ENCODE measurements at places on chromosomes 3 and 15. TPM values are rescaled to one million over a fixed set of nuclear protein-coding genes. Genes with fewer than 3 reads are reported as not detected.
A peak's percentile ranks its signal among the peaks of the same experiment; 100 is the strongest.

The PLCB2 gene
- 166 TPM for total RNA-seq

The CADPS gene
- total RNA-seq = 0.22 TPM

- DNase-seq = no peak
These were observed 711.0 kb downstream of the MECOM start for GRCh38 chr3:168952551-168952950.

DNA sequence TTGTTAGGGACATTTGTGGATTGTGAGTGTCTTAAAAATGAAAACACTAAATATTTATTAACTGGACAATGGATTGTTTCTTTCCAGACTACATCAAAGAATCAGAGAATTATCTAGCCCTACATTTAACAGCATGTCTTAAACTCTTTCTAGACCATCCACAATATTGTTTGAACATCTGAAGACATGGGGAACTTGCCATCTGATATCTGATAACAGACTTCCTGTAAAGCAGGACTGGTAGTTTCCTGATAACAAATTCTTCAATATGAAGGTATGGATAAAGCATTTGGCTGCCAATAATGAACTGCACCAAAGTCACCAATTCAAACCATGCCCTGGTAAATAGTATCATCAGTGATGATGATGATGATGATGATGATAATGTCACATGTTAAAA is 26.2 kb upstream of the HACD2 start:
- DNase-seq = no peak

DNA sequence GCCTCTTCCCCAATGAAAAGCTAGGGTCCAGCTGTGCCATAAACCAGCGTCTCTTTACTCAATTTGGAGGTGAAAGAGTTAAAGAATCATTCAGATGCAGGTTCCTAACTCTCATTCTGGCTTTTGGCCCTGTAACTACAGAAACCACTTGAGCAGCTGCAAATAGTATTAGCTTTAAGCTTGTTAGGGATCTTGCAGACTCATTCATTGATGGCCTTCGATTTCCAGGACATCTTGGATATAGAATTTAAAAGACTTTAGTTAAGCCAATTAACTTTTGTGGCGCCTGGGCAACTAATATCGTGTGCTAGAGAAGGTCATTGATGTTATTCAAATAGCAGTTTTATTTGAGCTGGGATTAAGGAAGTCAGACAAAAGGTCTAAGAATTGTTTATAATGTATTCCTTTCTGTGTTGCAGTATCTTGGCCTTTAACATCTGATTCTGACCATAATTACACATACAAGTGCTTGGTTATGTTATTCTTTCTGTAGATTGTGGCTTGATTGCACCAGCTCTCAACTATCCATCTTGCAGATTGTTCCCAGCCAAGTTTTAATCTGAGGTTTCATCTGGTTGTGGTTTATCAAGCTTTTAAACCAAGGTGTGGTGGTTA is 185.3 kb downstream of the CACNA2D3 start:
- no peak for DNase-seq

DNA sequence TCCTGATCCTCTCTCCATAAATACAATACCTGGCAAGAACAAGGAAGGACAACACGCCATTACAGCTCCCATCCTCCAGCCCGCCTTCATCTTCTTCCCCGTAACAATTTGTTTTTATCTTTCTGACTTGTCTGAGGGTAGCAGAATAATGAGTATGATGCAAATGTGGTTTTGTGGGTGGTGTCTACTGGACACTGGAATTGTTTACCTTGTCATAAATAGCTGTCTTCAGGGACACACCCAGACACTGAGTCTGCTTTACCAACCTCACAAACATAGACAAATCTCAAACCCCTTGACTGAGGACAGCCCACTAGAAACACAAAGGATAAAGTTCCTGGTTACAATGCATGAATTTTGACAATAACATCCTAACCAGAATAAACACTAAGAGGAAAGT is 13.4 kb downstream of the WDR72 start:
- DNase-seq = no peak

DNA sequence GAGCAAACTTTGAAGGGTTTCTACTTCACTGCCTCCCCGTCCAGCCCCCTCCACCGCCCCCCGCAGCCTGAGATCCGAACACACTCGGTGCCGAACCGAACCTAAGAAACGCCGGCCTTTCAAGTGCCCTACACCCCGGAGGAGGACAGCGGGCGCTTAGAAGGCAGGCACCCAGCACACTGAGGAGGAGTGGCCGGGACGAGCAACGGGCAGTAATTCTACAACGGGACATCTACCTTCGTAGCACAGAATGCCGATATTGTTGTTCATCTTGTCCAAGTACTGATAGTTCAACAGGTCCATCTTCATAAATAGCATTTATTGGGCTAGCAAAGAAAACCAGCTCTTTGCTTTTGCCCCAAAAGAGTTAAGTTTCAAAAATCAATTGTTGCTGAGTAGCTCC is 513 bp downstream of the VGLL4 start:
- peak; percentile 50 for DNase-seq

- DNase-seq = no peak
These were observed 18.3 kb upstream of the PKM start for GRCh38 chr15:72249142-72249810.

The ISY1 gene
- total RNA-seq = 42.2 TPM

- no peak for DNase-seq
These were observed 34.0 kb downstream of the TPRA1 start for GRCh38 chr3:127556565-127556964.

- DNase-seq = no peak
These were observed 15.9 kb upstream of the LCMT2 start for GRCh38 chr15:43346305-43346704.

GRCh38 chr3:23672628-23673027 is 133.1 kb upstream of the UBE2E1 start:
- no peak for DNase-seq

The GOLGA8J gene
- total RNA-seq = not detected

GRCh38 chr15:31265090-31265870 is 61.4 kb upstream of the KLF13 start:
- DNase-seq = no peak

- DNase-seq = no peak
These were observed 83.5 kb upstream of the PRR20G start for GRCh38 chr3:127371334-127371733.

The SEMA6D gene
- total RNA-seq = not detected

The SPATA12 gene
- not detected for total RNA-seq

- peak; percentile 24 for DNase-seq
These were observed at the start of gene ATP2B2 for GRCh38 chr3:10505050-10505790. Gene ATP2B2, minus strand, starts transcription at chr3:10505586. Its CDS starts 56,043 bp downstream, at chr3:10449543.

The LRRN1 gene
- 2.5 TPM for total RNA-seq

- no peak for DNase-seq
These were observed 47.1 kb upstream of the SLCO2A1 start for GRCh38 chr3:134076851-134077250.

DNA sequence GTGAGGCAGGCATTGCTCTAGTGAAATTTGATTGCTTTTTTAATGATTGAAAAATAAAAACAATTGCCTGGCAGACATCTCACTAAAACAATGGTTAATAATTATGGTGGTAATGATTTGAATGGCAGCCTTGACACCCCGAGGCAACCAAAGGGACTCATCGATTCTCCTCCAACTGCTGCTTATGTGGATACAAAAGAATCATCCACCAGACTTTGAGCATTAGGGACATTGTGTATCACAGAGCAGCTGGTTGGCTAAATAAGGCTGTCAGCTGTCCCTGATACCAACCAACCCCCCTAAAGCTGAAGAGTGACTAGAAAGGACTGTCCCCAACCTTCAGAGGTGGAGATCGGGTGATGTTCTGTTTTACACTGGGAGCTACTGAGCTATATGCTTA is 1.7 kb upstream of the CD47 start:
- no peak for DNase-seq

- peak; percentile 84 for DNase-seq
These were observed 13.1 kb upstream of the USP3 start for GRCh38 chr15:63491116-63491827.

- no peak for DNase-seq
These were observed 27.2 kb downstream of the VEPH1 start for GRCh38 chr3:157475921-157476414.

GRCh38 chr3:24454393-24454792 is 40.3 kb downstream of the THRB start:
- no peak for DNase-seq

The DHFR2 gene
- total RNA-seq = 8.1 TPM

GRCh38 chr3:18283680-18284079 is 141.5 kb downstream of the SATB1 start:
- no peak for DNase-seq

The SCAANT1 gene
- total RNA-seq = not detected

- peak; percentile 16 for DNase-seq
These were observed 86.6 kb downstream of the GPR156 start for GRCh38 chr3:120198305-120198878.

The ZNF385D gene
- not detected for total RNA-seq

- DNase-seq = peak; percentile 66
These were observed 574 bp downstream of the SLC38A3 start for GRCh38 chr3:50205413-50206276.

- no peak for DNase-seq
These were observed 30.3 kb upstream of the UTS2B start for GRCh38 chr3:191360620-191361019.

GRCh38 chr3:123385001-123385401 is 63.9 kb downstream of the ADCY5 start:
- no peak for DNase-seq

The CCR8 gene
- not detected for total RNA-seq

DNA sequence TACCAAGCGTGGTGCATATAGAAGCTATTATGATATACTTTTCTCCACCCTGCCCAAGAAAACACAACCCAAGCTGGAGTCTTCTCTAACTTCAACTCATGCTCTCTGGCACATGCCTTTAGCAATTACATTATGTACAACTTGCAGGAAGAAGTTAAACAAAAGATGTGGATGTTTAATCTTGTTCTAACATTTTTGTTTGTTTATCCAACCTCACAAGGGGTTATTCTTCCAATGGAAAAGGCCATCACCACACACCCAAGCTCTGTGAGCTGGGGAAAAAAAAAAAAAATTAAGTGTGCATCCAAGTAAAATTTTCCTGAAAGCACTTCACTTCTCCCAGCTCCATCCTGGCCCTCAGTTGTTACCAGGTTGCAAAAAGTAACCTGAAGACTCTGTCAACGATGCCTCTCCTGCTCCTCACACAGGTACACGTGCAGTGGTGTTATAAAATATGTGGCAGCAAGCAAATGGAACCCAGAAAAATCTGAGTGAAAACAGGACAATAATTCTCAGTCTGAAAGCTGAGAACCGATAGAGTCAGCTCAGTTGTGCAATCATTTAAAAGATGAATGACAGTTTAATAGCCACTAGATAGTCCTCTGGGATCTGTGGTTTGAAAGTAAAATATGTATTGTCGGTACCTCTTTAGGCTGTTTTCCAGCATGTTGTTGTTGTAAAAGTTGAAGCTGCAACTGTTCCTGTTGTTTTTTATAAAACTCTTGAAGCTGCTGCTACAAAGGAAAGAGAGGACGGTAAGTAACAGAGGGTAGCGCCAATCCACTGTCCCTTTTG is 531.4 kb downstream of the FOXP1 start:
- DNase-seq = no peak

The MYLK gene
- not detected for total RNA-seq

GRCh38 chr15:28021281-28022039 is 77.7 kb downstream of the OCA2 start:
- DNase-seq = no peak

DNA sequence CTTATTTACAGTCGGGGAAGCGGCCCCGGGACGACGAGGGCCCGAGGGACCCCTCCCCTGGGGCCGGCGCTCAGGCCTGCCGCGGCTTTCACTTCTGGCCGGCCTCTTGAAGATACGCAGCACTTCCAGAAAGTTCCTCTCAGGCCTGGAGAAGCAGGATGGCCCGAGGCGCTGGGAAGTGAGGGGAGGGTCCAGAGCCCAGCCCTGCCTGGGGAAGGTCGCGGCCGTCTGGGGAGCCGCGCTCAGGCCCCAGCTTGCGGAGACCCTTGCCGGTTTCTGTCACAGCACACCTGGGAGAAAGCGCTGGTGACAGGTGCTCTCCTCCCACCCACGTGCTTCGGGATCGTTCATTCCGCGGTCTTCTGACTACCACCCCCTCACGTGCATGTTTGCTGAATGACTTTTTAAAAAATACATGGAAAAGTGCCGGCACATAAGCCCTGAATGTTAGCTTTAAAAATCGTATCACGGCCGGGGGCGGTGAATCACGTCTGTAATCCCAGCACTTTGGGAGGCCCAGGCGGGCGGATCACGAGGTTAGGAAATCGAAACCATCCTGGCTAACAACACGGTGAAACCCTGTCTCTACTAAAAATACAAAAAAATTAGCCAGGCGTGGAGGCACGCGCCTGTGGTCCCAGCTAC is 727 bp upstream of the TM2D3 start:
- DNase-seq = no peak

- DNase-seq = no peak
These were observed 279.3 kb upstream of the C2CD4B start for GRCh38 chr15:62444104-62445022.

The CYP1A2 gene
- total RNA-seq = not detected

DNA sequence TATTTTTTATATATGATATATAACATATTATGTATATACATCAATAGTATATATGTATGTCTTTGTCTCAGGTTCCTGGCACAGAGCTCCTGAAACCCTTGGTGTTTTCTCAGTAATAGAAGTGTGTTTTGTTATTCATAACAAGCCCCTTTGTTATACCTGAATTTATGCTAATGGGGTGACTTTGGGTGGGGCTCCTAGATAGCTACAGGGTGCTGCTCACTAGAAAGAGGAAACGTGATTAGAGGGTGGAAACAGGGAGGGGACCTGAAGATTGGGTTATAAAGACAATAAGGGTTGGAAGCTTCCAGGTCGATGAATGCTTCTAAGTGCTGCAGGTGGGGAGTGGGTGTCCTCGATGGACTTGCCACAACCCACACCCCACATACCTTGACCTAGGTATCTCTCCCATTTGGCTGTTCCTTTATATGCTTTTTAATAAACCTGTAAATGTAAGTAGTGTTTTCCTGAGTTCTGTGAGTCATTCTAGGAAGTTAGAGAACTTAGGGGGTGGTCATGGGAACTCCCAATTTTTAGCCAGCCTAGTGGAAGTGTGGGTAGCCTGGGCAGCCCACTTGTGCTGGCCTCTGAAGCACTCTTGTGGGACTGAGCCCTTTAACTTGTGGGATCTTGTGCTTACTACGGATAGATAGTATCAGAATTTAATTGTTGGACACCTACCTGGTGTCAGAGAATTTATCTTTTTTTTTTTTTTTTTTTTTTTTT is 36.9 kb upstream of the C15orf39 start:
- no peak for DNase-seq

- DNase-seq = no peak
These were observed 149.7 kb upstream of the FRMD4B start for GRCh38 chr3:69535613-69536012.

Measured in B cell (primary cell).